ENCODE measurements at places on chromosomes 5 and 9. TPM values are rescaled to one million over a fixed set of nuclear protein-coding genes. Genes with fewer than 3 reads are reported as not detected.

The TMED9 gene
- 68.7 TPM for total RNA-seq

The FXN gene
- total RNA-seq = 43.4 TPM

The ZFP2 gene
- total RNA-seq = 0.80 TPM

The SNX30 gene
- total RNA-seq = 3.2 TPM

The NEURL1B gene
- total RNA-seq = 24.0 TPM

The DOCK8 gene
- total RNA-seq = 3.7 TPM

The MYORG gene
- 6.3 TPM for total RNA-seq

The FAM221B gene
- total RNA-seq = not detected

The RASEF gene
- 0.05 TPM for total RNA-seq

DNA sequence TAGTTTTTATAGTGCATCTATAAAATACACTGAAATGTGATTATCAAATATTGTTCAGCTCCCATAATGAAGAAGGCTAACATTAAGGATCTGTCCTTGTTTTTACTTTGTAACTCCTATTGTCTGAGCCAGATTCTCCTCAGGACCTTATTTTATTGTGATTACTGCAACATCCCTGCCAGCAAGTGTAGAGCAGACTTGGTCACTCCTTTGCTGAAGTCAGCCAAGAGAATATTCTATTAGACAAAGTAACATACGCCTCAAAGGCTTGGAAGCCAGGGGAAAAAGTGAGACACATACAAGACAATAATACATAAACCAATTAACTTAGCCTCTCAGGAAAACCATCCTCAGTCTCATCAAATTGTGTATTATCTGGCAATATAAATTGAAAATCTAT, 269.6 kb downstream of the ARL15 start:
- H3K4me1 ChIP-seq = peaks cover 28% of the 10 kb centered on the region
- DNase-seq = no peak
- no peak overlapping the region for H3K27ac ChIP-seq
- H3K4me3 ChIP-seq = no peak overlapping the region

DNA sequence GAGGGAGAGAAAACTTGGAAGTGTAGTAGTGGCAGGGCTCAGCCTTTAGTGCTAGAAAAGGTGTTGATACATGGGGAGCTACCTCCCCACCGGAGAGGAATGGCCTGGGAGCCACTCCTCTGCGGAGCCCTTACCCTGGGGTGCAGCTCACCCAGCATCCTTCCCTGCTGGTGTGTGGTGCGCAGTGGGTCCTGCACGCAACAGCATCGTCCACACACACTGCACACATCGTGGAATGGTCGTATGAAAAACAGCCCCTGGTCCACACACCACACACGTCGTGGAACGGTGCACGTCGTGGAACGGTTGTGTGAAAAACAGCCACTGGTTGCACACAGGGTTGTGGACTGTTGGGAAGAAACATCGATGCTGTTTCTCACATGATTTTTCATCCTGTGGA, 16.1 kb upstream of the AHRR start:
- H3K27ac ChIP-seq = no peak overlapping the region
- DNase-seq = no peak
- peaks cover 25% of the 10 kb centered on the region for H3K36me3 ChIP-seq
- no peak overlapping the region for H3K4me3 ChIP-seq
- peaks cover 26% of the 10 kb centered on the region for H3K4me1 ChIP-seq
- no peaks in the 10 kb centered on the region for H3K27me3 ChIP-seq

DNA sequence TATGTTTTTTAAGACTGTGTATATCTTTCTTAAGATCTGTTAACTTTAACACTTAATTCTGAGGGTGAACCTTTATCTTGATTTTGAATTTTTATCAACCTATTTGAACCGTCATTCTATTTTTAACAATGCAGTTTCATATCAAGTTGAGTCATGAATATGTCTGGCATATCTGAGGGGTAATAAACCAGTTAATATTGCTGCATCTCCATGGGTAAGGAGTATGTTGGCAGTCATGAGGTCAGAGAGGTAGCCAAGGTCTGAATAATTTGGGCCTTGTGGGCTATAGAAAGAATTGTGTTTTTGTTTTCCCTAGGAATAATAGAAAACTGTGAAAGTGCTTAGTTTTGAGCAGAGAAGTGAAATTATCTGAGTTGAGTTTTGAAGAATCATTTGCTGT, 419.0 kb downstream of the PLK2 start:
- no peak overlapping the region for H3K4me3 ChIP-seq
- no peaks in the 10 kb centered on the region for H3K27me3 ChIP-seq
- no peak overlapping the region for H3K27ac ChIP-seq
- H3K36me3 ChIP-seq = no peaks in the 10 kb centered on the region

DNA sequence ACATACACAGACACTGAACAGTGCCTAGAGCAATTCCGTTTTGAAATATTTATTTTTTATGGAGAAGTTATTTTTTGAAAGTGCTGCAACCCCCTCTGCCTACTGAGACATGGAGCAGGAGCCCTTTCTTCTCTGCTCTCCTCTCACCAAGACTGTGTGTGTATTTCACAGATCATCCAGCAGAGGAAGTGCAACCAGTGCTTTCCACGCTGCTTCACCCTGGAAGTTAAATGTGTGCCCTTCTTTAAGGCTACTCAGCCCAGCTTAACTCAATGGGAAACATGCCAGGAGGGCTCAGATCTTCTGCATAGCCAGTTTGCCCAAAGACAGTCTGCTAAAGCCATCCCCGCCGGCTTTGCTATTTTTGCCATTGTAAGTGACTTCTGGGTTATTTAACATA, 606.3 kb downstream of the TLE1 start:
- no peak overlapping the region for H3K4me3 ChIP-seq
- no peaks in the 10 kb centered on the region for H3K4me1 ChIP-seq
- no peaks in the 10 kb centered on the region for H3K36me3 ChIP-seq
- DNase-seq = no peak
- H3K27ac ChIP-seq = no peak overlapping the region
- H3K27me3 ChIP-seq = no peaks in the 10 kb centered on the region

DNA sequence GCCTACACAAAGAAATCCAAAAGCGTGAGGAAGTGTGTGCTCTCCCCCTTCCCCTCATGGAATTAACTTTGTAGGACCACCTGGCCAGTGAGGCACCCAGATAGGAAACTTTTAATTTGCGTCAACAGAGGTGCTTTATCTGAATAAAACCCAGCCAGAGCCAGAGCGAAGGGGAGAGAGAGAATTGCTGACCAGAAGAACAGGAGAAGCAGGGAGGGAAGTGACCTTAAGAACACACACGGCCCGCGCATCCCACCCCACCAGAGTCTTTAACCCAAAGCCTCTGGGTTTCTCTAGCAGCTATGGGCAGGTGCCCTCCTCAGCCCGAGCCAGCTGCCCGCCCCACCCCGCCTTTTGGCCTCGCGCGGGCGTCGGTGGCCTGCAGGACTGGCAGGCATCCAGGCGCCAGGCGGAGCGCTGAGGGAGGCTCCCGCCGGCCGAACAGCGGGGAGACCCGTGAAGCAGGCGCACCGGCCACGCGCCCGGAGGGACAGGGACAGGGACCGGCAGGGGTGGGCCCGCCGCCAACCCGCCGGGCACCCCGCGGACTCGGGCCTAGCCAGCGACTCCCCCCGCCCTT, 580 bp downstream of the ERAP1 start:
- H3K27ac ChIP-seq = peak overlapping the region; percentile 100
- peak overlapping the region; percentile 91 for H3K4me3 ChIP-seq
- H3K4me1 ChIP-seq = peaks cover 41% of the 10 kb centered on the region
- peak; percentile 85 for DNase-seq
- peaks cover 15% of the 10 kb centered on the region for H3K36me3 ChIP-seq

GRCh38 chr9:125043148-125043547, 100.2 kb downstream of the SCAI start:
- H3K27me3 ChIP-seq = no peaks in the 10 kb centered on the region
- no peak overlapping the region for H3K27ac ChIP-seq
- H3K36me3 ChIP-seq = no peaks in the 10 kb centered on the region
- H3K4me1 ChIP-seq = no peaks in the 10 kb centered on the region
- no peak for DNase-seq
- H3K4me3 ChIP-seq = no peak overlapping the region

DNA sequence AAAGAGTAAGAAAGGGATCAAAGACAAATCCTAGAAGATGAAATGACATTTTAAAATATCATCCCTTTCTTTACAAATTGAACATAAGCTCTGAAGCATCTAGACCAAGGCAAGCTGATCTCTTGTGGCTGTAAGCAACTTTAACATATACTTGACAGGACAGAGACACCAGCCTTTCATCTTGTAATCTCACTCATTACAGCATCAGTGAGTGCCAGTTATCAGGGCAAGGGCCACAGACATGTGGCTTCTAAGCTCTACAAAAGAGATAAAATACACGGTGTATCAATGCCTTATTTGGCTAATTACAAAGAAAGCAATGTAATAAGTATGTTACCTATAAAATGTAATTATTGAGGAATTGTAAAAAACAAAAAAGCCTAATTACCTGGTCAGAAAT, 95.0 kb downstream of the DROSHA start:
- no peak overlapping the region for H3K27ac ChIP-seq
- no peak for DNase-seq
- no peaks in the 10 kb centered on the region for H3K27me3 ChIP-seq
- peaks cover 57% of the 10 kb centered on the region for H3K36me3 ChIP-seq
- no peak overlapping the region for H3K4me3 ChIP-seq

GRCh38 chr9:77981332-77981731, 50.3 kb downstream of the GNAQ start:
- H3K4me1 ChIP-seq = peaks cover 59% of the 10 kb centered on the region
- no peak for DNase-seq
- H3K27ac ChIP-seq = peak overlapping the region; percentile 42
- H3K27me3 ChIP-seq = no peaks in the 10 kb centered on the region

DNA sequence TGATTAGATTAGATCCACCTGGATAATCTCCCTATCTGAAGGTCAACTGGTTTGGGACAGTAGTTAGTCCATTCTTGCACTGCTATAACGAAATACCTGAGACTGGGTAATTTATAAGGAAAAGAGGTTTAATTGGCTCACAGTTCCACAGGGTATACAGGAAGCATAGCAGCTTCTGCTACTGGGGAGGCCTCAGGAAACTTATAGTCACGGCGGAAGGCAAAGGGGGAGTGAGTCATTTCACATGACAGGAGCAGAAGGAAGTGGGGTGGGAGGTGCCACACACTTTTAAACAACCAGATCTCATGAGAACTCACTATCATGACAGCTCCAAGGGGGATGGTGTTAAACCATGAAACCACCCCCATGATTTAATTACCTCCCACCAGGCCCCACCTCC, 9.9 kb downstream of the C9orf40 start:
- no peaks in the 10 kb centered on the region for H3K27me3 ChIP-seq
- DNase-seq = no peak
- H3K4me1 ChIP-seq = no peaks in the 10 kb centered on the region
- no peak overlapping the region for H3K4me3 ChIP-seq
- no peak overlapping the region for H3K27ac ChIP-seq
- no peaks in the 10 kb centered on the region for H3K36me3 ChIP-seq

- H3K4me3 ChIP-seq = no peak overlapping the region
- no peaks in the 10 kb centered on the region for H3K36me3 ChIP-seq
- H3K4me1 ChIP-seq = no peaks in the 10 kb centered on the region
- DNase-seq = no peak
- peaks cover 84% of the 10 kb centered on the region for H3K27me3 ChIP-seq
These were observed 75.5 kb downstream of the LMX1B start for GRCh38 chr9:126689027-126689825.

- no peak for DNase-seq
- no peaks in the 10 kb centered on the region for H3K36me3 ChIP-seq
- no peak overlapping the region for H3K4me3 ChIP-seq
- no peak overlapping the region for H3K27ac ChIP-seq
These were observed 272.1 kb downstream of the TLE1 start for GRCh38 chr9:81417299-81417675.

- H3K27ac ChIP-seq = no peak overlapping the region
- H3K4me1 ChIP-seq = peaks cover 40% of the 10 kb centered on the region
- no peak overlapping the region for H3K4me3 ChIP-seq
These were observed 101.7 kb downstream of the PSD2 start for GRCh38 chr5:139897342-139897741.

DNA sequence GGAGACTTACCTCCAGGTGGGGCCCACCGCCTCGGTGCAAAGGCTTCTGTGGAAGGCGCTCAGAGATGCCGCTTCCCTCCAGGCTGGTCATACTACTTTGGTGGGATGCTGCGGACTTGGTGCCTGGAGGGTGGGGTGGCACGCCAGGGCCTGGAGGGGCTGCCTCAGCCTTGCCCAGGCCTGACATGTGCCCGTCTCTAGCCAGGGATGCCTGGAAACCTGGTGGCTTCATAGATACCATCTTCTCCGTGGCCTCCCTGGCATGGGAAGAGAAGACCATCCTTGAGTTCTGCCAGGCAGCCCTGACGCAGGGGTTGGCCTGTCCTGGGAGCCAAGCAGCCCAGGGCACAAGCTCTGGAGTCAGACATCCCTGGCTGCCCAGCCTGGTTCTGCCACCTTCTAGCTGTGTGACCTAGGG, 28.3 kb downstream of the ORM2 start:
- H3K4me1 ChIP-seq = no peaks in the 10 kb centered on the region
- DNase-seq = no peak
- no peak overlapping the region for H3K27ac ChIP-seq
- no peak overlapping the region for H3K4me3 ChIP-seq
- no peaks in the 10 kb centered on the region for H3K27me3 ChIP-seq

Data from left ventricle myocardium inferior (tissue), 1 donor.